NCI-H1417 treated with DMSO at 0.1 percent for 48 hours (cell line): ENCODE measurements at places on chromosomes 5 and 9.

DNA sequence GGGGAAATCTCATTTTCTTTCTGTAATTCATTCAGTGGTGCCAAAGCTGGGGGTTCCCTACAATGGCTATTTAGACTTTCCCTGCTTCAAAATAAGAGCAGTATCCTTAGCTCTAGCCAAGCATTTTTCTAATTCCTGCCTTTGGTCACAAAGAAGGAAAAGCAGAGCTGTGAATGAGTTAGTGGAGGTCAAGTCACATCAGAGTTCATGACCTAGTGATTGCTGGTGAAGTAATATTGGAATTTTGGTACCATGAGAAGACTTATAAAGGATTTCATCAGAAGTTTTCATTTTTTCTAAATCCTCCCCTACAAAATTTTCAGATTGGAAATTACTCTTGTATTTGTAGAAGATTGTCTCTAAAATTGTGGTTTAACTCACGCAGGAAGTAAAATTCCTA lies 28.0 kb downstream of the DNAJC21 start:
- no peak for DNase-seq

GRCh38 chr5:160166069-160166972 lies 47.1 kb upstream of the PWWP2A start:
- DNase-seq: no peak

GRCh38 chr5:171771856-171772255 lies 13.8 kb upstream of the SMIM23 start:
- no peak for DNase-seq

- no peak for DNase-seq
Measured at GRCh38 chr5:28374492-28374967, 1336.1 kb upstream of the CDH9 start.

GRCh38 chr5:151257731-151258181 lies 4.8 kb downstream of the GM2A start:
- DNase-seq: no peak

DNA sequence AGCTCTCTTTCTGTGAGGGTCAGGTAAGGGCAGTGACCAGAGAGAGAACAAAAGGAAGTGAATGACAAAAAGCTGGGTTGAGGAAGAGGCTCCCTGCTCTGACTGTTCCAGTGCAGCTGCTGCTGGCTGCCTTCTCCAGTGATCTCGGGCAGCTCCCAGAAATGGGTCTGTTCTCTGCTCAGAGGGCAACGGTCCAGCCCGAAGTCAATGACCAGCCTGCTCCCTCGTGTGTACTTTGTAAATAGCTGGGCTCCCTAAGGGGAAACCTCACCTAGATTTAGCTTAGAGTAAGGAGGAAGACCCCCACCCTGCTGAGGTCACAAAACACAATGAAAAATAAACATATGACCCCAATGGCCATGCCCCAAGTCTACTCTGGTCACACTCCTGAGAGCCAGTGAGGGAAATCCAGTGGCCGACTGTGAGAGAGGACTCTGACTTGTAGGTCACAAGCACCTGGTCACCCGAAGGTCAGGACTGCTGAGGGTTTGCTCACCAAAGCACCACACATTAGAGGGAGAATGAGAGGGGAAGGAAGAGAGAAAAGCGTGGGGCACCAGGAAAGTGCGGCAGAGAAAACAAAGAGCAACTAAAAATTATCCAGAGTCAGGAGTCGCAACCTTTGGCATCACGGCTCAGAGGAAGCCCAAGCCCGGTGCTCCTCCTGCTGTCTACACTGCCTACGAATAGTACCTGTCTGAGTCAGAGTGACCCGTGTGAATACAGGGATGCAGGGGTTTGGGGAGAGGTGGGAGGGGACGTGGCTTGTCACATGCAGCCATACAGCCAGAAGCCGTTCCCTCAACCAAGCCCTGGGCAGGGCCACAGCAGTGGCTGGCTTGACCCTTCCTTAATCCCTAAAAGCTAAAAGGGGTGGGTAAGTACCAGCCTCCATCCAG lies 19.8 kb downstream of the NIPAL4 start:
- DNase-seq: no peak

DNA sequence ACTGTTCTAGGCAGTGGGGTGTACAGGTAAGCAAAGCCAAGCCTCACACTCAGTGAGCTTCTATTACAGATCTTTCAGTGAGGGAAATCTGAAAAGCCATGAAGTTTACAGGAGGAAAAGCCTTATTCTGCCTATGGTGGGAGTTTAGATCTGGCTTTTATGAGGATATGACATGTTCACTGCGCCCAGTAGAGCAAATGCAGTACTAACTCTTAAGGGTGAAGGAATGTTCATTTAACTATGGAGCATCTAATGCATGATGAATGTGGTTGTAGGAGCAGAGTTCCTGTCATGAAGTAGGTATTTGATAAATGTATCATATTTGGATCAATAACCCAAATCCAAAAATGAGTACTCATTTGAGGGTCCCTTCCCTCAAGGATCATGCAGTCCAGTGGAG lies 230.2 kb upstream of the PAPPA start:
- no peak for DNase-seq

DNA sequence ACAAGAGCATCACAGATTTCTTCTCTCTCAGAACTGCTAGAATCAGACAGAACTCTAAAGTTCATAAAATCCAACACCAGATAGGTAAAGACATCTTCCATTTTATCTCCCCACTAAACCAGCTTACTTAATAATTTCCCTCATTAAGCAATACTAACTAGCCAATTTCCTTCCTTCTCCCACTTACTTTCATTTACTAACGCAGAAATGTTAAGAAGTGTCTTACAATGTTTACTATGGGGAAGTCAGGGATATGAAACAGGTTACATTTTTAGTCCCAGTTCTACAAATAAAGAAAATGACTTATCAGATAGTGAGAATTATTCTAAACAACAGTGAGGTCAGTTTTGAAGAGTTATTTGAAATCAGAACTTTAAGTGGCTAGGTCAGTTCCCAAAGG lies 236.5 kb downstream of the FBXL17 start:
- DNase-seq: no peak

GRCh38 chr5:178235588-178235974 lies 3.0 kb upstream of the PHYKPL start:
- no peak for DNase-seq

DNA sequence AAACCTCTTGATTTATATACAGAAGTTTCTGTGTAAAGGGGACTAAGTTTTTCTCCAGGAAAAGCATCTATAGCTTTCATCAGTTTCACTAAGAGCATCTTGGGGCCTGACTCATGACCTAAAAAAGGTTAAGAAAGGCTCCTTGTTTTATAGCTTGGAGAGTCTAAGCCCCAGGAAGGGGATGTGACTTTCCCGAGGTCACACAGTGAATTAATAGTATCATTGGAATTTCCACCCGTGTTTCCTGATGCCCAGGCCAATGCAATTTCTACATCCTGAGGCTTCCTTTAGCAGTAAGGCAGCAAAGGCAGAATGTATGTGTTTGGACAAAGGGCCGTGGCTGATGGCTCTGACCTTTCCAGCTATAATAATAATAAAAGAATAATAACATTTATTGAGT lies 8.6 kb downstream of the MORN5 start:
- DNase-seq: no peak

GRCh38 chr9:6449645-6450044 lies 36.6 kb downstream of the UHRF2 start:
- DNase-seq: no peak

GRCh38 chr5:172556262-172556661 lies 84.8 kb upstream of the NEURL1B start:
- no peak for DNase-seq

DNA sequence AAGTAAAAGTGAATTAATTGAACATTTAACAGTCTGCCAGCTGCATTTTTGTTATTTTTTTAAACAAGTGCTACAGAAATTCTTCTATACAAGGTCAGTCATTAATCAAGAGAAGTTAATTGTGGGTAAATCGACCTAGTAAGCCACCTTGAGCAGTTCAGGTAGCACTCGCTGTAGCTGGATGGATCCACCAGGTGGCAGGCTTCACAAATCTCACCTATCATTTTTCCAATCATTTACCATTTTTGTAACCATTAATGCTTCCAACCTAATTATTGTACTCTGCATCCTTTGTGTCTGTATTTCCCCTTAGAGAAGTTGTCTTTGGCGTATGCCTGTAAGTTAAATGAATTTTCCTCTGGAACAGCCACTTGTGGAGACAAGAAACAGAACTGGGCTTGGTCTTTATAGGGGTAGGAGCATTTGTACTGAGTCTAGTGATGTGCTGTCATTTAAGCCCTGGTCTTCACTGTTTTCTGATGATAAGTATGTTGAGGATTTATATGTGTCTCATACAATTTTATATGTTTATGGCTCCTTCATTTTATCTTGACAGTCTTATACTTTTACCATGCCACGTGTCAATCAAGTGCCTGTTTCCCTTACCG lies 39.5 kb downstream of the CD180 start:
- DNase-seq: no peak
